NCI-H187 (cell line): ENCODE measurements at places on chromosomes 11 and 22.

- DNase-seq = no peak
These were observed 8.9 kb upstream of the AQP11 start for GRCh38 chr11:77580712-77581337.

GRCh38 chr11:116397602-116398084 is 375.1 kb downstream of the BUD13 start:
- DNase-seq = no peak

DNA sequence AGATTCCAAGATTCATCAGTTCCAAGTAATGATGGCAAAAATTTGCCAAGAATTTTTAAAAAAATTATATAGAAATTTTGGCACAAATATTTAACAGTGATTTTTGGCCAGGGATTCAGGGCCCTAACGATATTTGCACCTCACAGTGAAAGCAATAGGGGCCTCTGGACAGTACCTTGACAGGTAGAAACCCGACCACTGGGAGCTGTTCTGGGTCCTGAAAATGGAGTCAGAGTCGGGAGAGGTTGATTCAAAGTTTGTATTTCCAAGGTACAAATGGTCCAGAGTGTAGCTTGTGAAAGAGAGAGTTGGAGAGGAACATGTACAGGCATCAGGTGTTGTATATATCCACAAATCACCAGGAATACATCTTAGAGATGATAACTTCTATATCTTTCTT is 41.6 kb downstream of the MRGPRX2 start:
- DNase-seq = no peak

- no peak for DNase-seq
These were observed 1894.0 kb upstream of the RAG2 start for GRCh38 chr11:38491986-38492385.

DNA sequence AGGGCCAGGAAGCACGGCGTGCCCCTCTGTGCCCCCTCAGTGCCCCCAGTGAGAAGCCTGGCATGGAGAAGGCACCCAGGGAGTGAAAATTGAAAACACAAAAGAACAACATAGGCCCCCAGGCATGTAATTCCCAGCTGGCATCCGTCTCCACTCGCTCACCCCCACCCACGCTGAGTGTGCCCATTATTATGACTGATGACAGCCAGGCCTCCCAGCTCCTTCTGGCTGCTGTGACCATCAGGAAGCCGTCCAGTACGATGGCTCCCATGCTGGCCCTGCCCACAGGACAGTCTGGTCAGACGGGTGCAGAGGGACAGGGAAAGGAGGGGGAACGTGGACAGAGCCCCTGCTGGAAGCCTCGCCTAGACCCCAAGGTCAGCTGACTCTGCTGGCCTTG is 30.1 kb downstream of the ELFN2 start:
- no peak for DNase-seq

- DNase-seq = no peak
These were observed 539.2 kb downstream of the MN1 start for GRCh38 chr22:27262361-27262760.

- no peak for DNase-seq
These were observed 3.1 kb upstream of the SGSM3 start for GRCh38 chr22:40367342-40367741.

GRCh38 chr11:10743354-10744000 is 7.6 kb upstream of the CTR9 start:
- DNase-seq = no peak

DNA sequence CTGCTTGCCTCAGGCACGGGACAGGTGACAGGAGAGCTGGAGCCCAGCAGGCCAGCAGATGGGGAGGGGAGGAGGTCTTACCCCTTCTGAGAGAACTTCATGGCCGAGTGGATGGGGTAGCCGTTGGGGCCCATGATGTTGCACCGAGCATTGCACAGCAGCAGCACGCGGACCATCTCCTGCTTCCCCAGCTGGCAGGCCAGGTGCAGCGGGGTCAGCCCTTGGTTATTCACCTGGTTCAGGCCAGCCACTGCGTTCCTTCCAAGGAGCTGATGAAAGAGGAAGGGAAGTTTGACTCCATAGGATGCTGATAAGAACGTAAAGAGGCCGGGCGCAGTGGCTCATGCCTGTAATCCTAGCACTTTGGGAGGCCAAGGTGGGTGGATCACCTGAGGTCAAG is 29.4 kb upstream of the BAIAP2L2 start:
- no peak for DNase-seq

GRCh38 chr11:34564406-34564805 is 50.8 kb upstream of the ELF5 start:
- no peak for DNase-seq

DNA sequence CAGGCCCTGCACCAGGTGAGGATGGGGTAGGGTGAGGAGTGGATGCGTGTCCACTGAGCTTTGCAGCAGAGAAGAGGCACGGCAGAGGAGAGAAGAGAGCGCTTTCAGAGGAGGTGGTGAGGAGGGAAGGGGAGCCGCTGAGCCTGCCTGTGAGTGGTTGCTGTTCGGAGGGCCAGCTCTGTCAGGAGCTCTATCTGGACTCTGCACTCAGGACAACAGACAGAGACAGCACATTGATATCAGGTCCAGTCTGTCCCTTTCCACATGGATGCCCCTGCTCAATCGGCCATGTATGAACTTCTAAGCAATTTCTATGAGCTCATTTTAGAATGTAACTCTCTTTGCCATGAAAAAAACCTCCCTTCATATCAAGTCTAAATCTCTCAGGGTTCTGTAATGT is 158.6 kb downstream of the KIRREL3 start:
- DNase-seq = no peak

- DNase-seq = no peak
These were observed 115.9 kb downstream of the ARFGAP2 start for GRCh38 chr11:47060807-47061206.

DNA sequence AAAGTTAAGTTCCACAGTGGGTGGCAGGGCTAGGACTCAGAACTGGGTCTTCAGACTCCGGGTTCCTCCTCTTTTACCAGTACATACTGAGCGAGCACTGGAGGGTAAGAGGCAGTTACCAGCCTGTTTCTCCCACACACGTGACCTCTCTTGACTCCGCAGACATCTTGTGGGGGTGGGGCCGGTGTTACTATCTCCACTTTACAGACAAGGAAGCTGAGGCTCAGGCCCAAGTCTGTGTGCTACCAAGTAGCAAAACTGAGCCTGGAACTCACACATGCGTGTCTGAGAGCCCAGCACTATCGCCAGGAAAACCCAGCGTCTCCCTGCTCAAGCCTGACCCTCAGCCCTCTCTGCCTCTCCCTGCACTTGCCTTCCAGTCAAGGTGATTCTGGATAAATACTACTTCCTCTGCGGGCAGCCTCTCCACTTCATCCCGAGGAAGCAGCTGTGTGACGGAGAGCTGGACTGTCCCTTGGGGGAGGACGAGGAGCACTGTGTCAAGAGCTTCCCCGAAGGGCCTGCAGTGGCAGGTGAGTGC is 16.0 kb upstream of the SMIM35 start:
- DNase-seq = no peak

DNA sequence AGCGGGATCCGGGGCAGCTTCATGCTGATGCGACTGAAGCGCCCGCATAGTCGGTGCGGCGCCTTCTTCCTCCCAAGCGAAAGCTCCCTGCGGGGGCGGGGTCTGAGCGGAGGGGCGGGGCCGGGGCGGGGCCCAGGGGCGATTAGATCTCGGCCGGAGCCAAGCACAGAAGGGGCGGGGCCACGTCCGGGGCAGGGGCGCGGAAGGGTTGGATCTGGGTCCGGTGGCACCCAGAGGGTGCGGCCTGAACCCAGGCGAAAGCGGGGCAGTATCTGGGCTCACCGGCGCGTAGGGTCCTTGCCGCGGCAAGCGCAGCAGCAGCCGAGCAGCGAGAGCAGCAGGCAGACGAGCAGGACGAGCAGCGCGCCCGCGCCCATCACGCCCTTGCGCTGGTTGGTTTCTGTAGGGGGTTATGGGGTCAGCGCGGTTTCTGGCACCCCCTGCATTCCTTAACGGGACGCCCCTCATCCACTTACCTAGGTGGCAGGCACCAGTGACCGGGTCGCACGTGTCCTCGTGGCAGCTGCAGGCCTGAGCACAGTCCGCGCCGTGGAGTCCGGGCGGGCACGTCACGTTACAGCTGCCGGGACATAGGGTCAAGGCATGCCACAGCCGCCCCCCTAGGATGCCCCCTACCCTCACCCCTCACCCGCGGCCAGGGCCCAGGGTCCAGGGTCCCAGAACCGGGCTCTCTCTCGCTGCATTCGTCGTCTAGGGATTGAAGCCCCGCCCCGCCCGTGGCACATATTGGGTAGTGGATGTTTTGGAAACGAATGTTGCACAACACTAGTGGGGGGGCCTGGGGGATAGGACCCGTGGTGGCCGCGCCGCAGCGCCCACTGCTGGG is 8.1 kb downstream of the SCARF2 start:
- DNase-seq = no peak

DNA sequence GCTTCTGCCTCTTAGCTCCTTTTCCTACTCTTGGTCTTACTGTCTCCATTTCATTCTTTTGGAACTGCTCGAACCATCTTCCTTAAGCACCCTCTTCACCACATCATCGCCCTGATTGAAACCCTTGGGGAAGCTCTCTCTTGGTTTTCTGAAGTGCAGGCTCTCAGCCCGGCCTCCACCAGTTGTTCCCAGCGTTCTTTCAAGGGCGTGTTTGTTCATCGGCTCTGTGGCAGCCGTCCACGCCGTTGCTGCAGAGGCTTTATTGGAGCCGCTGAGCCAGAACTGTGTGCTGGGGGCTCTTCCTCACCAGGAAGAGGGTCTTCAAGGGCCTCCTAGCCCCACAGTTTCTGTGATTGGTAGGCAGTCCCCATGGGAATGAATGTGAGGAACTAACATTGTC is 214.1 kb downstream of the TBC1D22A start:
- DNase-seq = no peak

DNA sequence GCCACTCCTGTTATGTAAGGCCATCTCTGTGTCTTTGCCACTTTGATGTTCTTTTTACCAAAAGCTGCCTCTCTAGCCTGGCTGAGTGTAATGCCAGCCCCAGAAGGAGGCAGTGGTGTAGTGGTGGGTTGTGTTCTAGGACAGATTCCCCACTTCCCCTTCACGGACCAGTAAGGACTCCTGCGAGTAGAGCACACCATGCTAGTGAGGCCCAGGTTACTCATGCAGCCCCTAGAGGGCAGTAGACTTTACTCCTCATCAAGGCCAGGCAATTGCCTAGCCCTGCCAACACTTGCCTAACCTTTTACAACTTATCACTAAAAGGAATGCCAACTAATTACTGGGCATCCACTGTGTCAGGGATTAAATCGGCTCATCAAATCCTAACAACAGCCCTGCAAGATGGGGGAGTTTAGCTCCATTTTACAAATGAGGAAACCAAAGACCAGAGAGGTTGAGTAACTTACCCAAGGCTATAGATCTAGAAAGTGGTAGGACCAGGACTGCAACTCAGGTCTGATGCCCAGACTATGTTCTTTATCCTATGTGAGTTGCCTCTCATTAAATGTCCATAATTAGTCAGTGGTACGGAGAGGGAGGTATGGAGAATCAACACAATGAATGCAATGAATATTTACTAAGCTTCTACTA is 75.3 kb downstream of the APIP start:
- DNase-seq = no peak

DNA sequence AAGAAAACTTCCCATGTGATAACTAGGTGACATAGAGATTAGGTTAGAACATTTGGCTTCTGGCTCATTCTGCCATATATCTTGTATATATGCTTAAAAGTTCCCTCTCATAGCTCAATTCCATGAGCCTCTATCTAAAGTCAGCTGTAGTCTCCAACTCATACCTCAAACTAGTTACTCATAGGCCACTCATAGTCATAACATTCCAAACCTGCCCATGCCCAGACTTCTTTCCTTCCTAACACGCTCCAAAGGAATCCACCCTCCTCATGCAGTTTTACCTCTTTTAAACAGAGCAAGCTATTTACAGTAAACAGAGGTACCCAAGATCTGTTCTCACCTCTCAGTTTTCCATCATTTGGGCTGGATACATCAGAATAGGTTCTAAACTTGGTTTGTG is 39.4 kb downstream of the GLYATL2 start:
- no peak for DNase-seq

- DNase-seq = no peak
These were observed 107.9 kb downstream of the ARHGAP8 start for GRCh38 chr22:44860311-44860710.

- no peak for DNase-seq
These were observed 17.6 kb upstream of the PARVA start for GRCh38 chr11:12359761-12360160.

GRCh38 chr11:88324562-88325345 is 12.8 kb downstream of the CTSC start:
- no peak for DNase-seq

- DNase-seq = no peak
These were observed 238.3 kb upstream of the TBCEL start for GRCh38 chr11:120785576-120785975.

DNA sequence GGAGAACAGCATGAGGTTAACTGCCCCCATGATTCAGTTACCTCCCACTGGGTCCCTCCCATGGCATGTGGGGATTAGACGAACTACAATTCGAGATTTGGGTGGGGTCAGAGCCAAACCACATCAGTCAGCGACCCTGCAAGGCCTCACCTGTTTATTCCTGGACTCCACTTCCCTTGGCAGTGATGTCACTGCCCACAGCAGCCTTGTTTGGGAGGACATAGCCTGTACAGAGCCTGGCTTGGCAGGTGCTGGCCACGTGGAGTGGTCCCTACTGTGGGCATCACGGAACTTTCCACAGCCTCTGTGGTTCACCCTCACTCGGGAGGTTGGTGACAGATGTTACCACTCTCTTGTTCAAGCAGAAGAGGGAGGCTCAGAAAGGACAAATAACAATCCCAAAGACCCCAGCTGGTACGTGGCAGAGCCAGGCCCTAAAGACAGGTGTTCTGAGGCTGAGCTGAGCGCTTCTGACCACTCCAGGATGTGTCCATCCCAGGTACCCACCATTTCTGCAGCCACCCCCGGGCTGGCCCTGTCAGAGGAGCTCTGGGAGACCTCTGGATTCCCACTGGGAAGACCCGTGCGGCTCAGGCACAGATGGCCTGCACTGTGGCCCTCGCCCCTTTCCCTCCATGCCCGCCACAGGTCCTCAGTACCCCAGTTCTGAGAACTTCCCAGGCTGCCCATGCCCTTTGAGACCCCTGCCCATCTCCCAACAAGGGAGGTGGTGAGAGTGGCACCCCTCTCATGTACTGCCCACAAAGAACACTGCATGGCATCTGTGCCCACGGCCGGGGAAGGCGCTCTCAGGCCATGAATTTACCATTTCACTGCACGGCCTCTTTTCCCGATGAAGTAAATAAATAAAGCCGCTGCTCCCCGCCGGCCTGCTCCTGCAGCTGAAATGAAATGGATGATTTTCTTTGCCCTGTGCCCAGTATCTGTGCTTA is 605.8 kb downstream of the TBC1D22A start:
- no peak for DNase-seq

GRCh38 chr11:43576320-43576802 is 104.2 kb upstream of the HSD17B12 start:
- DNase-seq = no peak

- DNase-seq = no peak
These were observed 115.0 kb downstream of the TMPRSS5 start for GRCh38 chr11:113591117-113591516.

GRCh38 chr11:132131047-132131446 is 760.6 kb downstream of the NTM start:
- peak; percentile 68 for DNase-seq

- no peak for DNase-seq
These were observed 33.7 kb downstream of the SHISAL1 start for GRCh38 chr22:44279069-44279360.

GRCh38 chr11:132471466-132471865 is 1060.8 kb downstream of the OPCML start:
- DNase-seq = no peak

GRCh38 chr11:116613206-116613875 is 159.4 kb downstream of the BUD13 start:
- no peak for DNase-seq

- DNase-seq = no peak
These were observed 15.5 kb downstream of the FLI1 start for GRCh38 chr11:128709402-128709801.

- no peak for DNase-seq
These were observed 13.5 kb downstream of the MCAT start for GRCh38 chr22:43129426-43130425.
